ENCODE measurements at places on chromosomes 5 and 9.

GRCh38 chr9:110499608-110500007 is 79.9 kb downstream of the SVEP1 start:
- no peak for DNase-seq

DNA sequence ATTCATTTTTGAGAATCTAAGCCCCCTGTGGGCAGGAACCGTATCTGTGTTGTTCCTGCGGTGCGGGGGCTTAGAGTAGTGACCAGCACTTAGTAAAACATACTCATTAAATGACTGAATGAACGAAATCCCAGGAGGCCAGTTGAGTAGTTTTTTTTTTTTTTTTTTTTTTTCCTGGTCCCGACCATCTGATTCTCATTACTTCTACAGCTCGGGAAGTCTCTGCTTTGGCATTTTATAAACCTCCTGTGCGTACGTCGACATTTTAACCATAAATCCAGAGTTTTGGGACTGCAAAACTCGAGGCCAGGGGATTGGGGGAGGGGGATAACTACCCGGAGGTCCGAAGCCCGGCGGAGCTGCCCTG is 31.5 kb upstream of the SPRY4 start:
- DNase-seq = no peak

DNA sequence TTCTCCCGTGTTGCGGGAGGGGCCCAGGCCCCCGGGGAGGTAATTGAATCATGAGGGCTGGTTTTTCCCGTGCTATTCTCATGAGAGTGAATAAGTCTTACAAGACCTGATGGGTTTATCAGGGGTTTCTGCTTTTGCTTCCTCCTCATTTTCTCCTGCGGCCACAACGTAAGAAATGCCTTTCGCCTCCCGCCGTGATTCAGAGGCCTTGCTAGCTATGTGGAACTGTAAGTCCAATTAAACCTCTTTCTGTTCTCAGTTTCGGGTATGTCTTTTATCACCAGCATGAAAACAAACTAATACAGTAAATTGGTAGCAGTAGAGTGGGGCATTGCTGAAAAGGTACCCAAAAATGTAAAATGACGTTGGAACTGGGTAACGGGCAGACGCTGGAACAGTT is 1035.1 kb downstream of the DTWD2 start:
- no peak for DNase-seq

DNA sequence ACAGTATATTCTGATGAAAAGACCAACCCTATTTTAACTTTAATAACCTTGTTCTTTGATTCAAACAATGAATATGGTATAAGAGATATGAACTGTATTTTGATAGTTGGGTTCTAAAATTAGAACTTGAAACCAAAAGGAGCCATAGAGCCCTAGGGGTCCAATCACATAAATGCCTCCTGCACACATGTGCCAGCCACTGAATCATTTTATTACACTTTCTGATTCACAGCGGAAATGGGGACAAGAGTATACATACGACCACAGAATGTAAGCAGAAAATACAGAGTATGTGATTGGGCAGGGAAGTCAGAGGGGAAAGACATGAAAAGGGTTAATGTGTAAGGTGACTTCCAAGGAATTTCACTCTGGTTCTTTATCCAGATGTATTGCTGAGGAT is 1000.2 kb downstream of the NR2F1-AS1 start:
- peak; percentile 18 for DNase-seq

- peak; percentile 39 for DNase-seq
Observed at GRCh38 chr9:32524892-32525708, 896 bp downstream of the RIGI start.

DNA sequence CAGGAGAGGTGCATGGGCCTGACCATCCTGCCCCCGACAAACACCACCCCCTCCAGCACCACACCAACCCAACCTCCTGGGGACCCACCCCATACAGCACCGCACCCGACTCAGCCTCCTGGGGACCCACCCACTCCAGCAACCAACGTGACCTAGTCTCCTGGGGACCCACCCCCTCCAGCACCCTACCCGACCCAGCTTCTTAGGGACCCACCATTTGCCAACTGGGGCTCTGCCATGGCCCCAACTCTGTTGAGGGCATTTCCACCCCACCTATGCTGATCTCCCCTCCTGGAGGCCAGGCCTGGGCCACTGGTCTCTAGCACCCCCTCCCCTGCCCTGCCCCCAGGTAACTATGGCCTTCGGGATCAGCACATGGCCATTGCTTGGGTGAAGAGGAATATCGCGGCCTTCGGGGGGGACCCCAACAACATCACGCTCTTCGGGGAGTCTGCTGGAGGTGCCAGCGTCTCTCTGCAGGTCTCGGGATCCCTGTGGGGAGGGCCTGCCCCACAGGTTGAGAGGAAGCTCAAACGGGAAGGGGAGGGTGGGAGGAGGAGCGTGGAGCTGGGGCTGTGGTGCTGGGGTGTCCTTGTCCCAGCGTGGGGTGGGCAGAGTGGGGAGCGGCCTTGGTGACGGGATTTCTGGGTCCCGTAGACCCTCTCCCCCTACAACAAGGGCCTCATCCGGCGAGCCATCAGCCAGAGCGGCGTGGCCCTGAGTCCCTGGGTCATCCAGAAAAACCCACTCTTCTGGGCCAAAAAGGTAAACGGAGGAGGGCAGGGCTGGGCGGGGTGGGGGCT is 4.6 kb downstream of the CEL start:
- DNase-seq = no peak

- DNase-seq = no peak
Observed at GRCh38 chr5:158510479-158510878, 589.2 kb downstream of the EBF1 start.

- no peak for DNase-seq
Observed at GRCh38 chr5:26245321-26245720, 793.1 kb downstream of the CDH9 start.

DNA sequence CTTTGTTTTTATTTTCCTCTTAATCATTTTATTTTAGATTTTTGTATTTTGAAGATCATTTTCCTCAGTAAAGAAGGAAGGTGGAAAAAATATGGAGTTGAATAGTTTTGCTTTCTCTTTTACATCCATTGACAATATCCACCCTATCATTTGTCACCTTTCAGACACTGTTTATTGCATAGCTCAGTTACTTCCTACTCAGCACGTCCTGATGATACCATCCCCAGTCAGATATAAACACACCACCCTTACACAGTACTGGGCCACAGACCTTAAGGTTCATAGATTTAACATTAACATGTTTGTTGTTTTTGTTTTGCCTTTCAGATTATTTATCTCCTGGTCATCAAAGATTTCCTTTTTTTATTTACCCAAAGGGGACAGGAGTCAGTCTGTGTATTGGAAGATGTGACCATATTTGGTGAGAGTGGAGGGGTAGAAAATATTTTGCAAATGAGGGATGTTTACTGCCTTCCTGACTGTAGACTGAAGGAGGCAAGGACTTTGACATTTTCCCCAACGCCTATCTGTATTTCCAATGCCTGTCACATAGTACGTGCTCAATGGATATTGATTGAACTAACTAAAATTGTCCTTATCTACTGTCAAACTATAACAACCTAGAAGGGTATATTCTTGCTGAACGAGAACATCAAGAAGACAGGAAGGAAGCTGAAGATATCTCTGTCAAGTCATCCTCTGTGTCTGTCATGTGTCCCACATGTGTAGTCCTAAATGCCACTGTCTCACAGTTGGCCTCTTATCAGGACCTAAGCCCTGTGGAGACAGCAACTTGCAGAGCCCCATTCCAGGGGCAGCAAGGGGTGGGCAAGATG is 15.6 kb downstream of the STX17 start:
- DNase-seq = no peak

DNA sequence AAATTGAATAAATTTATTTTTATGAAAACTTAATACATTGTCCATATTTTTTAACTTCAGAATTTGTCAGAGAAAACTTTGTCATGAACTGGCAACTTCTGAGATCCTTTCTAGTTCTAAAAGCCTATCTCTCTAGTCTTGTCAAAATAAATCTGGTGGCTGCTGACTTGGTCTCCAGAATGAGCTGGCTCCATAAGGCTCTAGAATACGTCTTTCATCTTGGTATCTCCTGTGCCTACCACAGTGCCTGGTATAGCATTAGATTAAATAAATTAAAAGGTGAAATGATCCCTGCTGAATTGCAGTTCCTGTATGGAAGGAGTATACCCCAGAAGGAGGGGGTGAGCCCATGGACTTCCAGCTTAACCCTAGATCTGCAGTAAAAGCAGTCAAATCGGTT is 2.6 kb upstream of the FOCAD start:
- DNase-seq = no peak

GRCh38 chr5:72194846-72195245 is 87.6 kb downstream of the MAP1B start:
- no peak for DNase-seq

GRCh38 chr9:95118596-95118995 is 198.9 kb downstream of the FANCC start:
- no peak for DNase-seq

- peak; percentile 81 for DNase-seq
Observed at GRCh38 chr5:154287136-154287535, 96.6 kb downstream of the GALNT10 start.

GRCh38 chr5:21154526-21154925 is 1166.5 kb upstream of the CDH18 start:
- no peak for DNase-seq

- DNase-seq = no peak
Observed at GRCh38 chr5:36252722-36253365, 11.1 kb upstream of the NADK2 start.

GRCh38 chr9:137076636-137077009 is 694 bp upstream of the UAP1L1 start:
- no peak for DNase-seq

GRCh38 chr9:114291886-114292590 is 30.9 kb upstream of the ORM1 start:
- no peak for DNase-seq

DNA sequence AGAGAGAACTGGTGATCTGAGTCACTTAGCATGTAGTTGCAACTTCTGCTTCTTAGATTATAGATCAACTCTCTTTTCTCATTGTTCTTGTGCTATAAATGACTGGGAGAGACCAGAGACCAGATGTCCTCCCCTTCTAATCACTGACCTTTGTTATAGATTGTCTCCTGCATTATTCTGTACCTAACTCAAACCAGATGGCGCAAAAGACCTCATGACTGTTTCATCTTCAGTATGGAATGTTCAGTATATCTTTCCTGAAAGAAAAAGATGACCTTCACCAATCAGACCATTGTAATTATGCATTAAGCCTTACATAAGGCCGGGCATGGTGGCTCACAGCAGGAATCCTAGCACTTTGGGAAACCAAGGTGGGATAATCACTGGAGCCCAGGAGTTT is 30.5 kb upstream of the ADAM19 start:
- peak; percentile 44 for DNase-seq

DNA sequence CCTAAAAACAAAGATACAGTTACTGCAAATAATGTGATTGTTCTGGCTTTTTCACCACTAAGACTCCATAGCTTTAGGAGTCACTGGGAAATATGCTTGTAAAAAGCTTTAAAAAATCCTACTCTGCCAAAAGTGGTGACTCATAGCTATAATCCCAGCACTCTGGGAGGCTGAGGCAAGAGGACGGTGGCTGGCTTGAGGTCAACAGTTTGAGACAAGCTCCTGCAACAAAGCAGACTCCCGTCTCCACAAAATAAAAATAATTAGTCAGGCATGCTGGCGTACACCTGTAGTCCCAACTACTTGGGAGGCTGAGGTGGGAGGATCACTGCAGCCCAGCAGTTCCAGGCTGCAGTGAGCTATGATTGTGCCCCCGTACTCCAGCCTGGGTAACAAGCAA is 406.4 kb downstream of the HTR1A start:
- peak; percentile 2 for DNase-seq

GRCh38 chr5:129836321-129836720 is 67.9 kb upstream of the CHSY3 start:
- no peak for DNase-seq

DNA sequence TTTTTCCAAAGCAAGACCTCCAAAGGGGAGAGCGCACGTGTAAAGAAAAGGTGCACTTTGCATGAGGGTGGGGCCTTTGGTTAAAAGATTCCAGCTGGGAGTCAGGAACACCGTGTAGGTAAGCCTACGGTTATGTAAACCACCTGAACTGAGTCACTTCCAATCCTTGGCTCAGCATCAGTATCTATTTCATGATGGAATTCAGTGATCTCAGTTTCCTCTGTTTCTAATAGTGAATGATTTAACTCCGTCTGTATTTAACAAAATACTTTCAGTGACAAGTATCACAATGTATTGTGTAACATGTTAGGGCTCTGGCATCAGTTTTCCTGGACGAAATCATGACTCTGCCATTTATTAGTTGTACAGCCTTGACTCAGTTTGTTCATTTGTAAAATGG is 1.3 kb upstream of the SVEP1 start:
- no peak for DNase-seq

DNA sequence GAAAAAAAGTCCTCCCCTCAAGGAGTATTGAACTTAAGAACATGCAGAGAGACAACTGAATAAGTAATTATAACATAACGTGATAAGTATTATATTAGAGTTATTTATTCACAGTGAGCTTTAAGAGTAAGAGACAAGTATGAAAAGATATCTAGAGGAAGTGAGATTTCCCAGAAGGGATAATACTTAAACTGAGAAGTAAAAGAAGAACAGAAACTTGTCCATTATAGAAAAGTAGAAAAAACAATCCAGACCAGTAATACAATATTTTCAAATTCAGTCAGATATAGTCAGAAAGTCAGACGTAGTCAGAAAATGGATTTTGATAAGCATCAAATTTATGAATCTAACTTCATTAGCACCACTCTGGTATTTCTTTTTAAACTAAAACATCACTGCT is 613.0 kb upstream of the CCNG1 start:
- DNase-seq = no peak

DNA sequence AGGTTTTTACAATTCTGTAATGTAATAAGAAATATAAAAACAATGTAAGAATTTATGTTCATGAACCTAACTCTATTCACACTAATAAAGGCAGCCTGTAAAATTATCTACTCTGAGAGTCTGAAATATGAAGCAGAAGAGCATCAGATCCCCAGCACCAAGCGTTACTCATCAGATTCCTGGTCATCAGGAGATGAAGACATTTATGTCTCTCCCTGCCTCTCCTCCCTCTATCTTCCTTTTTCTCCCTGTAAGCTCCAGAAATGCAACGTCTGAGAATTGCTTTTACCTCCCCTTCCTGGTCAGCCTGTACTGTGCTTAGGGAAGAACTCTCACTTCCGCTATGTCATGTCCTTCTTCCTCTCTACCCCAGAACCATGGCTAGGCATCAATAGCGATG is 114.4 kb upstream of the SLIT3 start:
- DNase-seq = no peak
